ENCODE measurements at places on chromosomes 1 and 21. TPM values are rescaled to one million over a fixed set of nuclear protein-coding genes. Genes with fewer than 3 reads are reported as not detected.

DNA sequence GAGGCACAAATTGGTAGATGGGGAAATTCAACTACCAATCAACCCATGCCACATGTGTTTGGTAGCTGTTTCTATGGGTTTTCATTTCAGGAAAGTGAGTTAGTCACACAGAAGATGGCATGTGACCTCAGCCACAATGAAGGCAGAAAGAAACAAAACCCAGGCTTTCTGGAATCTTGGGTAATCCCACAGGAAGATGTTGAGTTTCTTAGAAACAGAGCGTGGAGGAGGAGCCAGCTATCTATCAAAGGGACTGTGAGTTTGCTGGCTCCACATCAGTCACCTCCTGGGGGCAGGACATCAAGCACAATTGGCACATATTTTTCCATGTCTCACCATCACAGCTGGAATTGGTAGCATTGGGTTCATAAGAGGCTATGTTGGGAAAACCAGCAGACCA is 188.9 kb upstream of the PLXNA2 start:
- peak; percentile 20 for DNase-seq

GRCh38 chr1:2088458-2088857 is 38.2 kb downstream of the PRKCZ start:
- DNase-seq = no peak

- peak; percentile 46 for DNase-seq
Measured at GRCh38 chr1:28190337-28190979, 14.0 kb upstream of the PTAFR start.

DNA sequence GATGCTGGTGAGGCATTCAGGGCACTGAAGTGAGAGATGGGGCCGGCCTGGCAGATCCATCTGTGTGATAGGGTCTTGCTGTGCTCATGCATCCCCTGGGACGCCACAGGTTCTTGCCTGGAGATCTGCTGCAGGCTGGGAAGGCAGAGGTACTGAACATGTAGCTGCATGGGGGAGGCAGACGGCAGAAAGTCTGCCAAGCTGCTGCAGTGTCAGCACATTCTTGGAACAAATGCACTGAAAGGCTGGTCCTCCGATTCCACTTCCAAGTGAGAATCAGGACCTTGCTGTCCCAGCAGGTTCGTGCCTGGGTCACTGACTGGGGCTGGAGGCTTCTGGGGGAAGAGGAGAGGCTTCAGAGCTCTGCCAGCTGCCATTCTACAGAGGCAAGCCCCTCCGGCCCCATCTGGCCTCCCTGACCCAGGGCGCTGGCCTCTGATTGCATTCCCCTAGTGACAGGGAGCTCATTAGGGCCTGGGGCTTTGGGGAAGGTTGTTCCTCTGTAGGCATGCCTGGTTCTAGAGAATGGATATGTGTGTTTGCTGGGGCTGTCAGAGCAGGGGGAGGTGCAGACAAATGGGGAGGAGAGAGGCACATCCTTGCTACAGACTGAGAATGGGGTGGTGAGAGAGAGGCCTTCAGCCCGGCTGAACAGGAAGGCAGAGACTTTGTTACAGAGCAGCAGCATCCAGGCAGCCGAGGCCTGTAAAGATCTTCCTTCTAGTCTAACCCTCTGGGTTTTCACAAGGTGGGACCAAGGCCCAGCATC is 174.0 kb downstream of the TRABD2B start:
- no peak for DNase-seq

- peak; percentile 88 for DNase-seq
Measured at GRCh38 chr1:62689524-62689923, 1.3 kb upstream of the DOCK7 start.

- DNase-seq = no peak
Measured at GRCh38 chr1:53641481-53642214, 97.3 kb downstream of the GLIS1 start.

DNA sequence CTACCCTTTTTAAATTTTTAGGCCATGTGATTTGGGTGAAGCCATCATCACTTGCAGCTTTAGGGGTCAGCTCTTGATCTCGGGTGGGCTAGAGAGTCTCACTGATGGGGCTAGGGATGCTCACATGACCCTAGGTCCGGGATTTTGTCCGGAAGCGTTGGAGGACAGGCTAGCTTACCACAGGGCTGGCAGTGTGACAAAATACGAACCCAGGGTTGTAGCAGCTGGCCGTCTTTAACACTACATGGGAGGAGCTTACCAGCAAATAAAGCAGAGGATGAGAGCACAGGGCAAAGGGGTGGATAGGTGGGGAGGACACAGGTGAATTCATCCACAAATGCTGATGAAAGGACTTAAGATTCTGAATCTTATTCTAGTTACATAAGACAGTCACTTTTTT is 21.9 kb downstream of the GPR161 start:
- DNase-seq = no peak

DNA sequence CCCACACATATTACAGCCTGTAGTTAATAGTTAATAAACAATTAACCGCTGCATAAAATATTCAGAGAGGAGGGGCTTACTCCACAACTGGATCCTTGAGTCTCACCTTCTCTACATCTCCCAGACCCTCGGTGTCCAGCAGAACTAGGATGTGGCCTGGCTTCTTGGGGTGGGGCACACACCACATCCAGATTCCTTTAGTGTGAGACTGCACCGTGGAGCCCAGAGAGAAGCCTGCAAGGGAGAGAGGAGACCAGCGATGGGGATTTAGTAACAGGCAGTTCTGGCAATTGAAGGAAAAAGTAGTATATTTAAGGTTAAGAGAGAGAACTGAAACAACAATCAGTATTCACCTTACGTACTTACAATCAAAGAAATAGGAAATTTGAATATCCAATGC is 4.9 kb downstream of the GBP1 start:
- DNase-seq = no peak

GRCh38 chr1:165647970-165648369 is 16.9 kb downstream of the MGST3 start:
- DNase-seq = no peak

DNA sequence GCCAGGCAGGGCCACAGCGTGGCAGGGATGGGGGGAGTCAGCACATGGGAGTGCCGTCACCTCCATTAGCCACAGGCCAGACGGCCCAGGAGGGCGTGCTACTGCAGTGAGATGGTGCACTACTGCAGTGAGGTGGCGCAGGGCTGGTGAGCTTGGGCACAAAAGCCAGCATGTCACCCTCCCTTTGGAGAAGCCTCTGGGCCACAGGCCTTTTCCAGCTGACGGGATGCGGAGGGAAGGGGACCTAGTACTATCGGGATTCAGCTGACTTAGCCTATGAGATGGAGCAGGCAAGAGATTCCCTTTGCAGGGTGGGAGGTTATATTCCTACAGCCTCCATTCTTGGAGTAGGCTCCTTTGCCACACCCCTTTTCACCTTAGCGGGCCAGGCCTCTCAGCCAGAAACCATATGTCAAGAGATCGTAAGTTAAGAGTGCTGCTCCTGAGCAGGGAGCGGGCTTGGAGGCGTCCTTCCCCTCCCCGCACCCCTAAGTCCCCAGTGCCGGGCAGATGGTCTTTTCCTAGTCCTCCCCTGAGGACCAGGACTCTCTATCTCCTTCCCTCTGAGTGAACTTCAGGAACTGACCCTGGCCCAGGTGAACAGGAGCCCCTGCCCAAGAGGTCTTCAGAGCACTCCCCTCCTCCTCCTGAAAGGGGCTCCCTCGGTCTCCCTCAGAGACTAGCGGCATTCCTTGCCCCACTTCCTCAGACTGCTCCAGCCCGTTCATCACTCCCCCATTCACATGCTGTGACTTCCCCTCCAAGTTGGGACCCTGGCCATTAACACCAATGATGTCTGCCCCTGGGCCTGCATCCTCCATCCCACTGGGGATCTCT is 8.2 kb downstream of the NES start:
- no peak for DNase-seq

DNA sequence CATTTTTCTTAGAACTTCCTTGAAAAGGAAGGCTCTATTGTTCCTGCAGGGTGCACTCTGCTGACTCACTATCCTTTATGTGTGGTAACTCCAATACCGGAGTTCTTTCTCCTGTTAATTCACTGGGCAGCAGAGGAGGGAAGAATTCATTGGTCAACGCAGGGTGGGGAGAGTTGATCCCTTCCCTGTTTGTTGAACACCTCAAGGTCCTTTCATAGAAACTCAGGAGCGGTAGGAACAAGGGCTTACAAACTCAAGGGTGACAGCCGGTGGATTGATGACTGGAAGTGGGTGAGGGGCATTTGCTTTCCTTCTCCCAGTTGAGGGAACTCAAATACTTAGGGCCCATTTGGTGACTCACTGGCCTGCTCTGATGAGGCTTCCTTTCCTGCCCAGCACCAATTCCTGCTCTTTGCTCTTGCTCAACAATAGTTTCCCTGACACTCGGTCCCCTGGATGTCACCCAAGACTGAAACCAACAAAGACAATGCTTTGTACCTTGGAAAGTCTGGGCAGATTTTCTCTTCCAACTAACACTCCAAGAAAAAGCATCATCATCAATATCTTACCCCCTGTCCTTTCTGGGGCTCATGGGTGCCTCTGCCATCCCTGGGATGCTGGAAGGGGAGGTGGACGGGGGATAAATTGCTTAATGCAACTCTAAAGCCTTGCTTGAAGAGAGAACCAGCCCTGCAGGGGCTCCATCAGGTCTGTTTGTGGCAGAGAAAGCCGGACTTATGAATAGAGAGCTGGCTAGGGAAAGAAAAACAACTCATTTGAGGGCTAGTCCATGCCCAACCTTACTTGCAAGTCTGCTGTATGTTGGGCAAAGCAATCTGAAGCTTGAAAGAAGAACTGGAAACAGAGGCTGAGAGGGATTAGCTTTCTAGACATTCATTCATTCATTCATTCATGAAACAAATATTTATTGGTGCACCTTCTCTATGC is 9.3 kb downstream of the SLC26A9 start:
- DNase-seq = peak; percentile 80

GFI1 gene
- under 0.01 TPM for total RNA-seq

LCE1C gene
- not detected for total RNA-seq

PUSL1 gene
- 20.8 TPM for total RNA-seq

TDRD5 gene
- not detected for total RNA-seq

SPRR2D gene
- total RNA-seq = 2.4 TPM

HMGCS2 gene
- 0.26 TPM for total RNA-seq

DENND2C gene
- total RNA-seq = 31.5 TPM

CHI3L1 gene
- 0.79 TPM for total RNA-seq

Measured in bronchial epithelial cell (primary cell).